ENCODE measurements at places on chromosomes 5 and 9.

- DNase-seq: no peak
Observed at GRCh38 chr5:103741984-103742383, 179.4 kb upstream of the NUDT12 start.

GRCh38 chr5:91830361-91830953 lies 447.3 kb upstream of the ARRDC3 start:
- no peak for DNase-seq

GRCh38 chr5:99129768-99130501 lies 201.1 kb upstream of the CHD1 start:
- DNase-seq: no peak

GRCh38 chr9:15249981-15250380 lies 57.0 kb downstream of the TTC39B start:
- no peak for DNase-seq

DNA sequence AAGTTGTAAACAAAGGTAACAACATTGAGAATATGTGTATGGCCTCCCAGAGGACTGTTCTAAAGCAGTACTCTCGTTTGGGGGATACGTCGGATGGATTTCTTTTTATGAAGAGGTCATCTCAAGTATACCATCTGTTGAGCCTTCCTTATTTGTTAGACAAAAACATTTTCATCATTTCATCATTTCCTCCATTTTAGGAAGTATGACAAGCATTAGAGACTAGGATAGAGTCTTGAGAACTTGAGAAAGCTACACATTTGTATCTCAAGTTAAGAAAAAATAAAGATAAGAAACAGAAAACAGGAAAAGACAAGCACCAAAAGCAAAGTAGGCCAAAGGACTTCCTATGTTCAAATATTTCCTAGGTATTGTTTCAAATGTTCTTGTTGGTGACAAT lies 307.0 kb downstream of the EFNA5 start:
- no peak for DNase-seq

- DNase-seq: no peak
Observed at GRCh38 chr5:96869372-96869641, 7.0 kb upstream of the ERAP2 start.

DNA sequence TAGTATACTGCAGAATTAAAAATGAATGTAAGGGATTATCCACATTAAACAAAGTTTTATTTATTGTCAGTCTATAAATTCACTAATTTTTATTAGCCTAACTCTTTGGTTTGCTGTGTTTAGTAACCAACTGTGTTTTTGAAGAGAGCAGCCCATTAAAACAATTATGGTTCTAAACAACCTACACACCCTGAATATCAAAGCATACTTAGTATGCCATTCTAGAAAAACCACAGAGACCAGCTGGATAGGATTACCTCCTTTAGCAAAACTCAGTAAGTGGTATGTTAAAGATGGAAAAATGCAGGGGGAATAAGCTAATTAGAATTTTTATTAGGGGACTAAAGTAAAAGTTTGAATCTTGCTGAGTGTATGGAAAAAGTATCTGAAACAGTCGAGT lies 1981.7 kb upstream of the NUDT12 start:
- DNase-seq: no peak

GRCh38 chr5:178778919-178779318 lies 48.5 kb upstream of the ZNF354A start:
- no peak for DNase-seq

- DNase-seq: no peak
Observed at GRCh38 chr9:109699019-109699418, 81.0 kb upstream of the PALM2AKAP2 start.

DNA sequence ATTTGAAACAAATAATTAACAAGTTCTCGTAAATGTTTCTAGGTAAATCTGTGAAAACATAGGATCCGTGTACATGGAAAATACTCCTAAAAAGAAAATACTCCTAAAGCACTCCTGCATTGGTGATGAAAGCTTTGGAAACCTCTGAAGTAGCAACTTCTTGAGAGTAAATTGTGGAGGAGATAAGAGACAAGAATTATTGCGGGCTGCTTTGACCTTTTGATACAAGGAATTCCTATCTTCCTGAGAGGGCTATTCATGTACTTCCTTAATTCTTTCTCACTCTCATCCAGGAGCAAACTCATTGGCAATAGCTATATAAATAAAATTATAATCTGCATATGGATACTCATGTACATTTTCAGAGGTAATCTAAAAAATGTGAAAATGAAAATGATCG lies 158.4 kb upstream of the PIK3R1 start:
- DNase-seq: no peak

- DNase-seq: no peak
Observed at GRCh38 chr5:3077684-3078083, 326.2 kb upstream of the IRX2 start.

GRCh38 chr5:159844267-159845121 lies 71.8 kb upstream of the ADRA1B start:
- no peak for DNase-seq

DNA sequence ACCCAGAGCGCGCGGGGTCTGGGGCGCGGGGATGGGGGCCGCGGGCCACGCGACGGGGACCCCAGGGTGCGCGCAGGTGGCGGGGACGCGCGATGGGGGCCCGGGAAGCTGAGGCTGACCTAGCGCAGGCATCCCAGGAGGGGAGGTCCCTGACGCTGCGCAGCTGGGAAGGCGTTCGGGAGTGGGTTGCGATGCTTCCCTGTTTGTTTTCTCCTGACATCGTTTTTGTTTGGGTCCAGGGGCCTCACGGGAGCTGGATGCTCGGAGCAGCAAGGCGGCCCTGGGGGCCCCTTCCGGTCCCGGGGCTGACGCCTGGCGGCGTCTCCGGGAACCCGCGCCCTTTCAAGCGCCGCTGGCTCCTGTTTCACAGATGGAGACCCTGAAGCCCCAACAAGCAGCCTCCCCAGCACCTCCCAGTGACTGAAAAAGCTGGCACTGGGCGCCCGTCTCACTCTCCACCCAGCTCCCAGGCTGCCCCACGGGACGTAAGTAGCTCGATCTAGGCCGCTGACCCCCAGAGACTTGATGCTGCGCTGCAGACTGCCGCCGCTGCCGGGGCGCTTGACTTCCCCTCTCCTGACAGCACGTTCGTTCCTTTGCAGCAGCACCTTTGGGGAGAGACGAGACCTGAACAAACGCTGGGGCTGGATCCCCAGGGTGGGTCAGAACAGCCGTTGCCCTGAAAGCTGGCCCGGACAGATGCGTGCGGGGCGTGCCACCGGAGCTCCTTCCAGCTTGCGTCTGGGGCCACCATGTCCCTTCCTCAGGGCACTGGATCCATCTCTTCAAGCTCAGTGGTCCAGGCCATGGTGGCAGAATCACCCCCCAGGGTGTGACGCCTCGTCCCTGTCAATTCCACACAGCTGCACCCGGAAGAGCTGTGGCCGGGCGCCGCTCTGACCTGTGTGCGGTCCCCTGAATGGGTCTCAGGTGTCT lies 593 bp downstream of the BRD3OS start:
- peak; percentile 59 for DNase-seq

DNA sequence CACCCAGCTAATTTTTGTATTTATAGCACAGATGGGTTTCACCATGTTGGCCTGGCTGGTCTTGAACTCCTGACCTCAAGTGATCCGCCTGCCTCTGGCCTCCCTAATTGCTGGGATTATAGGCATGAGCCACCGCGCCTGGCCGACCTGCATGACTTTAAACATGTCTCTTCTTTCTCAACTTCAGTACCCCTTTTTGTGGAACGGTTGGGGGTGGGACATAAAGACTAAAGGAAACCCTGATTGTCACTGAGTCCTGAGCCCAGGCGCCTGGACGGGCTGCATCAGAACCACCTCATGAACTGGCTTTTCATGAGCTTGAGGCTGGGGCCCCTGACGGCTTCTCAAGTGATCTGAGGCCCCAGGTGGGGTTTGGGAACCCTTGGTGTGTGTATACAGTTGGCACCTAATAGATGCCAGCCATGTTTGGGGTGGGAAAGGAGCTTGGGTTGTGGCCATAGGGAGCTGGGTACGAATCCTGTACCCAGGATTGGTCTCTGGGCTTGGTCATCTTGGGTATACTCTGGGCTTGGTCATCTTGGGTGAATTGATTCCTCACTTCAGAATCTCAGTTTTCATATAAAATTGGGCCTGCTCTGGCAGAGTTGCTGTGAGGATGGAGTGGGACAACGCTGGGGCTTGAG lies 2.2 kb downstream of the GRK6 start:
- no peak for DNase-seq

GRCh38 chr5:10301842-10302610 lies 5.7 kb downstream of the CMBL start:
- no peak for DNase-seq

GRCh38 chr9:81680506-81680905 lies 8.8 kb downstream of the TLE1 start:
- DNase-seq: no peak

DNA sequence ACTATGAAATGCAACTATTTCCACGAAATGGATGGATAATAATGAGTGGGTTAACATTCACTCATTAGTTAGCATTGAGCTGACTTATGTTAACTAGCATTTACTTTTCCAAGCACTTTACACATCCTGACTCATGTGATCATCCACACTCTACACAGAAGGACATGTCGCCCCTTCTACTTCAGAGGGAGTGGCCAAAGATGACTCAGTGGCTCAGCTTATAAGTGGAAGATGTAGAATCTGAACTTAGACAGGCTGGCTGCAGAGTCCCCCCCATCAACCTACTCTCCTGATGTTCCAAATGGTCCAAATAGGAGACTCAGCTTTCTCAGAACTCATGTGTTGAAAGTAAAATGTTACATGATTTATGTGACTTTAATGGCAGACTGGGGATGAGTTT lies 146.0 kb downstream of the ADCY2 start:
- DNase-seq: no peak

DNA sequence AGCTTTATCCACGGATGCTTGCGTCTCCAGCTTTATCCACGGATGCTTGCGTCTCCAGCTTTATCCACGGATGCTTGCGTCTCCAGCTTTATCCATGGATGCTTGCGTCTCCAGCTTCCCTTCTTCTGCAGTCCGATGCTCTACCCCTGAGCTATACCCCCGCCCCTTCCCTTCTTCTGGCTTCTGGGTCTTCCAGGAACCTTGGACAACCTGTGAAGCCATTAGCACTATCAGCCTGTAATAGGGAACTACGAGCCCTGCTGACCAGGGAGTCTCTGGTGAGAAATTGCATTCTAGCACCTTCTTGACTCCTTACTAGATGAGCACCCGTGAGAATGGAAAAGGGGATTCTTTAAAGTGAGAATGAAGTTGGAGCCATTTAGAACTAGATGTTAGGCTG lies 39.1 kb upstream of the SH3PXD2B start:
- no peak for DNase-seq

DNA sequence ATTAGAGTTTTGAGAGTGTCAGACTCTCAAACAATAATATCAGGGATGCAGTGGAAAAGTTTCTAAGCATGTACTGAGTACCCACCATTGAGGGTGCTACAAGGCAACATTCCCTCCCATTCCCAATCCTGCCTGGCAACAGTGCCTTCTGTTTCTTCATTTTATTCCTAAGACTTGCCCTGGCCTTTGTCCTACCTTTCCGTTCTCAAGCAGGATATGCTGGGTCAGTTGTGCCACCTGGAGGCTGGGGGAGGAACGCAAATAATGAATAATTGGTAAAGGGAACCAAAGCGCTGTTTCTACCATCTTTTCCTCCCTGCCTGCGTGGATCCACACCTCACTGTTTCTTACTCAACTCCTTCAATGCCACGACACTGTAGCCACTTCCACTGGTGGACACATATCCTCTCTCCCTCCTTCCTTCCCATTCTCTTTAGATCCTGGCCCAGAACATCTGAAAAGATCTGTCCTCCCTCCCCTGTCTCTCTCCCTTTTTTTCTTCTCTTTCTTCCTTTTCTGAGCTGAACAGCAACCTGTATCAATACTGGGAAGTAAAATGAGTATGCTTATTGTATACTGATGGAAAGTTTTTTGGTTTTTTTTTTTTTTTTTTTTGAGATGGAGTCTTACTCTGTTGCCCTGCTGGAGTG lies 149.5 kb downstream of the C9orf152 start:
- DNase-seq: no peak

- no peak for DNase-seq
Observed at GRCh38 chr5:164951570-164951969, 1446.2 kb downstream of the MAT2B start.

DNA sequence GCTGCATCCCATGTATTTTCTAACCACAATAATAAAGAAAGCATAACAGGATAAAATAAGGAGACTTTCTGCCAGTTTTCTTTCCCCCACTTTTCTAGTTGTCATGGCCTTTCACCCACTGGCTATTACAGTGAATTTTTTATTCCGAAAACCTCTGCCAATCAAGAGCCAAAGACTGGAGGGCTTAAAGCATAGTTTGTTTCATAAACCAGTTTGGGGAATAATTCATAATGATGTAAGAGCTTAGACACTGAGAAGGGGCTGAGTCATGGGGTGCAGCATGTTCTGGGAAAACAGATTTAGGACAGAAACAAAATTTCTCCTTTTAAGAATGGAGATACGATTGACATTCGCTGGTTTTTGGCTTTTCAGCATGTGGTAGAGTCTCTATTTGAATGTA lies 4.4 kb upstream of the GLIPR2 start:
- no peak for DNase-seq

GRCh38 chr5:148416921-148417320 lies 33.2 kb downstream of the FBXO38 start:
- no peak for DNase-seq

GRCh38 chr5:166382031-166382430 lies 1909.4 kb upstream of the WWC1 start:
- no peak for DNase-seq

GRCh38 chr9:78707481-78707991 lies 410.6 kb downstream of the PSAT1 start:
- no peak for DNase-seq

DNA sequence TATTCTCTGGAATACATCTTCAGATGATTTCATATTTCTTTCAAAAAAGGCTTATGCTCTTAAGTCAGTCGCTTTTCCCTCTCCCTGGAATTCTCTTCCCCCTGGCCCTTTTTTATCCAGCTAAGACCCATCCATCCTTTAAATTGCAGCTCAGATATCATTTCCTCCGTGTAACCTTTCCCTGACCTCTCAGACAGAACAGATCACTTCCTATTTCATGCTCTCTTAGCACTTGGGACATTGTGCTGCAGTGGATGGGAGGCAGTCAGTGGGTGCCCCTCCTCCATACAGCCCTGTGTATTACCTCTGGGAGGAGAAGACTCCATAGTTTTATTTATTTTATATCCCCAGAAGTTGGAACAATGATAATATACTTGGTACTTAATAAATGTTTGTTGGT lies 423.4 kb downstream of the ISL1 start:
- DNase-seq: no peak

- no peak for DNase-seq
Observed at GRCh38 chr5:128469912-128470311, 68.1 kb downstream of the FBN2 start.

GRCh38 chr9:109681301-109681700 lies 98.7 kb upstream of the PALM2AKAP2 start:
- DNase-seq: no peak

GRCh38 chr5:40550481-40550880 lies 129.2 kb upstream of the PTGER4 start:
- DNase-seq: no peak

DNA sequence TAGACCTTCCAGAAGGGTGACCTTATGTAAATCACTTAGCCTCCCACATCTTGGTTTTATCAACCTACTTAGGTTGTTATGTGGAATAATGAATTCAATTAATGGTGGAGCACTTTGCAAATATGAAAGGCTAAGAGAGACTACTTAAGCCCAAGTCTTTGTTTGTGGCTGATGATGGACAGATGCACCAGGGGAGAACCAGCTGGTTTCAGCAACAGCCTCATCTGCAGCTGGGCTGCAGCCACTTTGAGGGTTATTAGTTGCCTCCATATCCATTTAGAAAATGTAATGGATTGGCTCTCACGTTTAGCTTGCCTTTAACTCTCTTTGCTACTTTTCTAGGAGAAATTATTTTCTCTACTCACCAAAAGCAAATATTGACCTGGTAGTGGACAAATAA lies 146.6 kb downstream of the ESM1 start:
- no peak for DNase-seq

GRCh38 chr9:129990269-129991010 lies 52.5 kb downstream of the FNBP1 start:
- DNase-seq: no peak

Measured in ovary (tissue), 10 donors.